Smooth muscle cell of the brain vasculature (primary cell): ENCODE measurements at places on chromosomes 12 and 14.

DNA sequence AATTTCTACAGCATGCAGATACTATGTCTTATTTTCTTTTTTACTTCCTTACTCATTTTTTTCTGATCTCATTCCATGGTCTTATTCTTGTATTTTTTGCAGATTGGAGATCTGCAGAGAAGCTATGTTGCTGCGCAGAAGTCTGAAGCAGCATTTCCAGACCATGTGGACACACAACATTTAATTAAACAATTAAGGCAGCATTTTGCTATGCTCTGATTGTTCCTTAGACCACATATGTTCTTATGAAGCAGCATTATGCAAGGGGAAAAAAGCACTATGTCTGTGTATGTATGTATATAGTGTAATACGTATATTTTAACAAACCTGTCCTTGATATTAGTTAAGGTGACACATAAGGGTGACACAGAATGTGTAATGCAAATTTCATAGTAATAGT, 52.7 kb downstream of the TTC8 start:
- DNase-seq = no peak

- DNase-seq = peak; percentile 49
Observed at GRCh38 chr12:124130691-124131591, 157.9 kb downstream of the ZNF664 start.

- DNase-seq = no peak
Observed at GRCh38 chr14:100293497-100294212, 12.6 kb downstream of the SLC25A29 start.

DNA sequence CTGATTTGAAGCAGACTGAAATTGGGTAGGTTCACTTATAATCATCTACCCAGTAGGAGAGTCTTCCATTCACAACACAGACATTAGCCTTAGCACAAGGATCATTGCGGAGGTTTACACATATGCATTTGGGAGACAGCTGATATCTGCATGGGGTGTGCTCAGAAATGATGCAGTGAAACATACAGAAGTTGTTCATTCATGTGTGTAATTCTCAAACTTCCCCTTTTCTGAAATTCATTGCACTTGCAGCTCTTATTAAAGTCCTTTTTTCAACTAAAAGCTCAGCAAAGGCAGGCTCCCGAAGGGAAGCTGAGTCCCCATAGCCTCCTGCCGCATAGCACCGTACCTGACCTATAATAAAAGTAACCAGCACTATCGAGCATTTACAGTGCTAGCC, 218.3 kb upstream of the CRY1 start:
- no peak for DNase-seq

DNA sequence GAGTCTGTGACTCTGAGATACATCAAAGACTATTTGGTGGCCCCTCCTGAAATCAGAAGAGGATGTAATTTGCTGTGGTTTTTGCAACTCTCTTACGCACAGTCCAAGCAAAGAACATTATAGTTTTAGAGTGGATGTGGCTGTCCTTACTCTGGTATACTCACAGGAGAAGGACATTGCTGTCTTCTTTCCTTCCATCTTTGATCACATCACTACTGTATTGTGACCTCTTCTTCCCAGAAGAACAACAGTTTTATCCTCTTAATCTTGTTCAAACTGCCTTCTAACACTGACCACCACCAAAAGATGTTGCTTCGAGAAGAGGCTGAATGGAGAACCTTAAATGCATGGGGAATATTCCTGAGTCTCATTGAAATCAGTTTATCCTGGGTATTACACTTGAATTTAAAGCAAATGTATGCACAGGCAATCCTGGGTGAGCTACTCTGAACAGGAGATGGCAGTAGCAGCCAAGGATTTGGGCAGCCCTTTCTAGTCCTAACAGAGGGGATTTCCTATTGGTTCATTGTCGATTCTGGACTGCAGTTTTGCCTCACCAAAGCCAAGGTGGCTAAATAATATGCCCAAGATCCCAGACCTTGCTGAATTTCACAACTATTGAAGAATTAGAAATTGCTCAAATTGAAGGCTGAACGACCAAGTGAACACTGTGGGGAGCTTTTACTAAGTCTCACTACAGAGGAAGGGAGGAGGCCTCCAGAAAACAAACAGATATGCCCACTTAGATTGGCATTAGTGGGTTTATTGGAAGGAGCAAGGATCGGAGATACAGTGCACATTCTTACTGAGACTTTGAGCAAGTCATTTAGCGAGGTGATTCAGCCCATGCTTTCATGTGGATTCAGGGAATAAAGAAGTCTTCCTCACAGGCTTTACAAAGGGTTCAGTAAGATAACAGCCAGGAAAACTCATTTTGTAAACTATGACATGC, 282.8 kb downstream of the PAWR start:
- no peak for DNase-seq

GRCh38 chr12:50928392-50928791, 24.0 kb upstream of the HIGD1C start:
- DNase-seq = no peak

DNA sequence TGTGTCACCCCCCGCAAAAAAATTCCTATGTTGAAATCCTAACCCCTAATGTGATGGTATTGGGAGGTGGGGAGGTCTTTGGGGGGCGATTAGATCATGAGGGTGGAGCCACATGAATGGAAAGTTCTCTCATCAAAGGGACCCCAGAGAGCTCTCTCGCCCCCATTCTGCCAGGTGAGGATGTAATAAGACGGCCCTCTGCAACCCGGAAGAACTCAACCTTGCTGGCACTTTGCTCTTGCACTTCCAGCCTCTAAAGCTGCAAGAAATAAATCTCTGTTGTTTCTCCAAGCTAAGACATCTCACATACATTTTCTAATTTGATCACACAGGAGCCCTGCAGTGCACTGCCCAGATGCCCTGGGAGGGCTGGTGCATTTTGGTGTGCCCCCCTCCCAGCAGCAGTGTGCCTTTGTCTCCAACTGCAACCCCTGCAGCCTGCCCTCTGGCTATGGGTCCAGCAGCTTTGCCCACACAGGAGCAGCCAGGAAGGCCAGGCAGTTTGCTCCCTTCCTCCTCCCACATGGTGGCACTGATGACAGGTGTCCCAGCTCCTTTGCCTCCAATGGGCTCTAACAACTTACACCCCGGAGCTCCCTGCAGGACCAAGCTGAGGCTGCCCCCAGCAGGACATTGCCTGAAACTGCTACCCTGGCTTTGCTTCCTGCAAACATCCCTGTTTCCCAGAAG, 59.3 kb downstream of the C14orf132 start:
- no peak for DNase-seq

DNA sequence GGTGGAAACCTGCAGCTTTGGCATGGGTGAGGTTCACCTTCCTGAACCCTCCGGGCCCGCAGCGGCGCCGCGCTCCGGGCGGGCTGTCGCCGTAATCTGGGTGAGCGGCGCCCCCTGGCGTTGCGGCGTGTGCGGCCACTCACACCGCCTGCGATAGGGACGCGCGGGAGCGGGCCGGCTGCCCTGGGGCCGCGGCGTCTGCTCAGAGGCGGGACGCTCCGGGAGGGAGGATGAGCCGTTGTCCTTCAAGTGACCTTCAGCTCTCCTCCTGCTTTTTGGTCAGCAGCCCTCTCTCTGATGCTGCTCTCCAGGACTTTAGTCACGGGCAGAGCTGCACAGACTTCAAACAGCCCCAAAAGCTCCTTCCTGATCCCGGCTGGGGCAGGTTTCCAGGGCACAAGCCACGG, 211.7 kb upstream of the FKBP4 start:
- no peak for DNase-seq

DNA sequence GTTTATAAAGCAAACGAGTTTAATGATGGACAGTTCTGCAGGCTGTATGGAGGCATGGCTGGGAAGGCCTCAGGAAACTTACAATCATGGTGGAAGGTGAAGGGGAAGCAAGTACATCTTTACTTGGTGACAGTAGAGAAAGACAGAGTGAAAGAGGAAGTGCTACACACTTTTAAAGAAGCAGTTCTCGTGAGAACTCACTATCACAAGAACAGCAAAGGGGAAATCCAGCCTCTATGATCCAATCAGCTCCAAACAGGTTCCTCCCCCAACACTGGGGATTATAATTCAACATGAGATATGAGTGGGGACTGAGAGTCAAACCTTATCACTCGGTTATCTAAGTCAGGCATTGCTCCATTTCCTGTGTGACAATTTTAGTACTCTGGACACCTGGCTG, 189.9 kb upstream of the CNTN1 start:
- no peak for DNase-seq

- DNase-seq = no peak
Observed at GRCh38 chr12:278046-278445, 15.4 kb upstream of the SLC6A13 start.

DNA sequence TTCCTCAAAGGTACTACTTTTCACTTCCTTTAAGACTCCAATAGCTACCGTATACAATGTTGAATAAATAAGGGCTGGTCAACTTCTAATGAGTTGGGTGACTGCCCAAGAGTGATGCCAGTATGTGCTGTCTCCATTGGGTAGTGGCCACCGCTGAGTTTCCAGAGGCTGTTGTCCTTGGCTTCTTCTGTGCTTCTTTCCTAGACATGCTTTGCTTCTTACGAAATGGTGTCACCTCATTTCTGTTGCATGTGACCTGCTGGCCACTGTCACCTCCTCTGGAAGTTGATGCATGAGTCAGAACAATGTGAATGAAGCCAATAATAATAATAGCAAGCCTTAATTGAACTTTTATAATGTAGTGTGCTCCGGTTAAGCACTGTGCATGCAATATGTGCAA, 7.5 kb upstream of the NID2 start:
- no peak for DNase-seq

DNA sequence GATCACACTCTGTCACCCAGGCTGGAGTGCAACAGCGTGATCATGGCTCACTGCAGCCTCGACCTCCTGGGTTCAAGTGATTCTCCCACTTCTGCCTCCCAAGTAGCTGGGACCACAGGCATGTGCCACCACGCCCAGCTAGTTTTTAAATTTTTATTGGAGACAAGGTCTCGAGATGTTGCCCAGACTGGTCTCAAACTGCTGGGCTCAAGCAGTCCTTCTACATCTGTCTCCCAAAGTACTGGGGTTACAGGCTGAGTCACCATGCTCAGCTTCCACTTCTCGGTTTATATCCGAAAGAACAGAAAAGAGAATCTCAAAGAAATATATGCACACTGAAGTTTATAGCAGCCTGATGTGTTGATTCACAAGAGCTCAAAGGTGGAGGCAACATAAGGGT, 107.5 kb downstream of the SCARB1 start:
- no peak for DNase-seq

- no peak for DNase-seq
Observed at GRCh38 chr12:66901138-66901932, 222.5 kb upstream of the GRIP1 start.

DNA sequence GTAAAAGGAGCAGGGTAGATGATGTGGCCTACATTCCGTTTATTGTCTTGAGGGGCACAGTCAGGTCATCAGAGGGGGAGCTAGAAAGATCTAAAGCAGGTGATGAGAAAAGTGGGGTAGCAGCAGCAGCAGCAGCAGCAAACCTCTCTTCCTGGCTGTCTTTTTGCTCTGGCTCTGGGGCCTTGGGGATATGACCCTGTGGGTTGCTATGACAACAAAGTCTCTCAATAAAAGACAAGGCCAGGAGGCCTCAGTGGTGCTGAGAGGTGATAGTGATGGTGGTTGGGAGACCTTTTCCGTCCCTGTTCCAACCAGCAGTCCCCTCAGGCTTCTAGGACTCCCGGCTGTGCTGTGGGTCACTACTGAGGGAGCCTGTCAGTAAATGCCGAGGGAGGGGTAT, 138.6 kb downstream of the SLC8A3 start:
- no peak for DNase-seq

GRCh38 chr12:11958221-11959091, 112.3 kb upstream of the BCL2L14 start:
- peak; percentile 91 for DNase-seq

DNA sequence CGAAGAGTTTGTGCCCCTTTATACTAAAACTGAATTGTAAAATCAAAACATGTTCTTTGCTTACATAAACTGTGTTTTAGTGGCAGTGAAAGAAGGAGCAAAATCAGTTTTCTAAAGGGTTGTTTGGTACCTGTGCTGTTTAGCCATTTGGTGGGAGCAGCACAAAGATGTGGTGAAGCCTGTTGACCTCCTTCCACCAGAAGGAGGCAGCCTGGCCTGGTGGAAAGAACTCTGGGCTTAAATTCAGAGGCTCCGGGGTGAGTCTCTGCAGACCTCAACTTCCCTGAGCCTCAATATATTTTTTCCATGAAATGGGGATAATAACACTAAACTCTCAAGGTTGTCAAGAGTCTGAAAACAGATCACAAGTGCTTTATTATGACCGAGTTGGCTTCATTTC, 502.5 kb downstream of the VRK1 start:
- no peak for DNase-seq

- DNase-seq = no peak
Observed at GRCh38 chr12:75724928-75725312, 213.5 kb upstream of the KRR1 start.

GRCh38 chr12:16972923-16973770, 367.2 kb upstream of the LMO3 start:
- DNase-seq = no peak

DNA sequence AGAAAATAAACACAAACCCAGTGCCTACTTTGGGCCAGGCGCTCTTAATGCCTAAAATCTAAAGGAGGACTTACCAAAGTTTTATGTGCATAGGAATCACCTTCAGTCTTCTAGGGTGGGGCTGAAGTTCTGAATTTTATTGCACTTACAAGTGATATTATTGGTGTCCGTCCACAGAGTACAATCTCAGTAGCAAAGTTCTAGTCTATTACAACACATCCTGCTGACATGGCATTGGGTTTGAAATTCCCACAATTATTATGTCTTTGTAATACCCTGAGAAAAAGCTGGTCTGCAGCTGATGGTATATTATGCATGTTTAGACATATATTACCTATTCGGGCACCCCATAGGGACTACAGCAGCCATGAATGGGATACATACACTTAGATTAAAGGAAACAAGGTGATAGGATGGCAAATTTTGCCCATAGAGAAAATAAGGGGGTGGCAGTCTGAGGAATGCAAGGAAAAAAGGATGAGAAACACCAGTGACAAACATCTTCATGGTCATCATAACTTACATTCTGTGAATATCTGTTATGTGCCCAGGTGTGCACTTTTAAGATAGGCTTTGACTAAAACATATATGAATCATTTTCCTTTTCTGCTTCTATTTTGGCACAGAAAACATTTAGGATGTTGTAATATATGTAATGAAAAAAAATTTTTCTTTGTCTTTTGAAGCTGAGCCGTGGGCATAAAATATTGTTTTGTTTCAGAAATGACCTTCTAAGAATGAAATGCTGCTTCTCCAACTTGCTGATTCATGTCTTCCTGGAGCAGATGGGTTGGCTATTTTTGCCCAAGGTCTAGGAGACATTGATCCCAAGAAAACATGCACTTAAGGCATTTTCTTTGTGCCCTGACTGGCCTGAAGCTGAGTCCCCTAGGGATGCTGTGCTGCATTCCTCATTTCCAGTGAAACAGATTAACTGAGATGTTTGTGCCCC, 27.2 kb upstream of the ALG10 start:
- no peak for DNase-seq

GRCh38 chr14:68177728-68178127, 358.1 kb downstream of the RAD51B start:
- no peak for DNase-seq

- DNase-seq = no peak
Observed at GRCh38 chr12:22121224-22121623, 75.2 kb downstream of the CMAS start.

GRCh38 chr12:113392520-113392919, 11.2 kb downstream of the SDS start:
- no peak for DNase-seq

- DNase-seq = no peak
Observed at GRCh38 chr14:33017016-33017415, 78.3 kb downstream of the NPAS3 start.

GRCh38 chr14:50961605-50962221, 17.4 kb upstream of the PYGL start:
- no peak for DNase-seq

GRCh38 chr14:102389246-102389645, 26.5 kb downstream of the TECPR2 start:
- no peak for DNase-seq
